ENCODE measurements at places on chromosomes 6 and 20.

GRCh38 chr6:44456070-44456965 lies 68.8 kb downstream of the CDC5L start:
- DNase-seq, result peak; percentile 79

DNA sequence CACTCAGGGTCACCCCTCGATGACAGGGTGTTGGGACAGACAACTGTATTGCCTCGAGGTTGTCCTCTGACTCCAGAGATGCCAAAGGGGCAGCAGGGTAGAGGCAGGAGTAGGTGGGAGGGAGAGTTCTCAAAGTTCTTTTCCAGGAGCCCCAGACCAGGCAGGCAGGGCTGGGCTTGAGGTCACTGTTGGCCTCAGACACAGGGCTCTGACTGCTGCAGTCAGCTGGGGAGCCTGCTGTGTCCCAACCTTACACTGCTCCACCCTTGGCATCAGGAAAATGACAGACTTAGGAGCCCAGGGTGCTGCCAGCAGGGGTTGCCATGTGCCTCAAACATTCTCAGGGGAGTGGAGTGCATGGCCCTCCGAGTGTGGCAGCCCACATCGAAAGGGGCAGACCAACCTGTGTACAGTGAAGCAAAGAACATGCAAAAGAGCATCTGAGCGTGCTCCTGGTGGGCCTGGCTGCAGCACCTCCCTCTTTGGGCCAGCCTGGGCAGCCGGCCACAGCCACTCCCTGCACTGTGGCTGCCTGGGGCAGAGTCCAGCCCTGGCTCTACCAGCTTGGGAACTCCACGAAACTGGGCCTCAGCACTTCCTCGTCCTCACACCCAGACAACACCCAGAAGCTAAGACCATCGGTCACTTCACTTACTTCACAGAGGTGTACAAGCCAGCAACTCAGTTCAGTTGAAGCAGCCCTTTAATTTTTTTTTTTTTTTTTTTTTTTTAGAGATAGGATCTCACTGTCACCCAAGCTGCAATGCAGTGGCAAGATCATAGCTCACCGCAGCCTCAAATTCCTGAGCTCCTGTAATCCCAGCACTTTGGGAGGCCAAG lies 24.0 kb downstream of the C6orf132 start:
- no peak for DNase-seq

GRCh38 chr6:84055647-84056046 lies 22.1 kb downstream of the MRAP2 start:
- DNase-seq, result no peak

DNA sequence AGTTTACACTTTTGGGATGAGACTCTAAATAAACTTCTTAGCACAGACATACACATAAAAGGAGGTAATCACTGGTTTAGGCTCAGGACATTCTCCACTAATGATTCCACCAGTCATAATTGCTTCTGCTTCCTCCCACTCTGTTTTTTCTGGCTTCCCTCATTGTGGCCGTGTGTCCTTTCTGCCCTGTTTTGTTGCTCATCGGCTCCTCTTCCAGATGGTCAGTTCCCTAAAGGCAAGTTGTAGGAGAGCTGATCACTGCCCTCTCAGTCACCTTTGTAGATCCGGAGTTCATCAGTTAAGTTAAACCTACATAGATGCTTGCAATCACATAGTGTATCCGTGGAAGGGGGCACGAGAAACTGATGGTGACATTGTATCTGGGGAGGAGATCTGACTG lies 200.5 kb upstream of the ARG1 start:
- DNase-seq, result peak; percentile 79

GRCh38 chr20:1635291-1635979 lies 15.6 kb upstream of the SIRPB1 start:
- no peak for DNase-seq

GRCh38 chr20:38787870-38788269 lies 17.6 kb upstream of the PPP1R16B start:
- no peak for DNase-seq

DNA sequence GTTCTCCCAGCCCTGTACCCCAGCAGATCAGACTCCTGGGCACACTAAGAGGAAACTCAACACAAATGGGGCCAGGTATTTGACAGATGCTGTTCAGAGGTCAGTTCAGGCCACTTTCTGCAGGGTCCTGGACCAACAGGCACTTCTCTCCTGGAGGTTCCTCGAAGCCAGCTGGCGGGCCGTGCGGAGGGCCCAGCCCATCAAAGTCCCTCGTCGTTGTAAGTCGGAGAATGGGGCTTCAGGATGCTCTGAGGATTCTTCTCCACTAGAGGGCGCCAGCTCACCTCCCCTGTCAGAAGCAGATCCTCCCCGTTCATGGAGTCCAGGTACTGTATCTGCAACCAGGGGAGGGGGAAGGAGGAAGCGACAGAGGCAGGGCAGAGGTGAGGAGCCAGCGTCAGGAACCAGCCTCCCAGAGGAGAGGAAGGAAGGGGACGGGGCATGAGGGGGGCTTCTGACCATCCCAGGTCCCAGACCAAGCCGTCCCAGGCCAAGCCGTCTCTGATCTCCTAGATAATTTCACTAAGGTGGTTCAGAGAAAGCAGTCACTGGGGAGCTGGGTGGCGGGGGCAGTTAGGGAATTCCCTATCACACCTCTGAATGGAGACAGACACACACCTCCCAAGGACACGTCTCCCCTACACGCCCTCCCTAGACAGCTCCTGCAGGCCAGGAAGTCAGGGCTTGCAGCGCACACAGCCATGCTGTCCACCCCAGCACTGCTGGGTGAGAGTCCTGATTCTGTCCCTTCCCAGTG lies 11.7 kb upstream of the FAM83C start:
- DNase-seq, result peak; percentile 91

DNA sequence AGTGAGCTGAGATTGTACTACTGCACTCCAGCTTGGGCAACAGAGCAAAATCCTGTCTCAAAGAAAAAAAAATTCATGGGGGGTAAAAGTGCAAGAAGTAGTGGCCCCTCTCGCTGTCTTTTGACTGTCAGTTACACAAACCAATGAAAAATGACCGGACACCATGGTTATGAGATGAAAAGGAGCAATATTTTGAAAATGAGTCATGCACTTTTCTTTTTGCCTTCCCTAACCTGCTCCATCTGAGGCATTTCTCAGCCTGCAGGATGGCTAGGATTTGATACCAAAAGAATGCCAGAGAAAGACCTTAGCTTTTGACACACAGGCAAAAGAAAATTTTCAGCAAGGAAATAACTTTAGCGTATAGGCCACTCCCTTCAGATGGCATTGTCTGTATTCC lies 181.7 kb upstream of the ARID1B start:
- no peak for DNase-seq

- DNase-seq, result peak; percentile 29
These were observed 18.2 kb downstream of the NUP153 start for GRCh38 chr6:17688481-17688880.
